ENCODE measurements at places on chromosomes 4 and X. TPM values are rescaled to one million over a fixed set of nuclear protein-coding genes. Genes with fewer than 3 reads are reported as not detected.
A peak's percentile ranks its signal among the peaks of the same experiment; 100 is the strongest.

- no peak for DNase-seq
Measured at GRCh38 chr4:100721077-100721476, 203.3 kb upstream of the EMCN start.

DNA sequence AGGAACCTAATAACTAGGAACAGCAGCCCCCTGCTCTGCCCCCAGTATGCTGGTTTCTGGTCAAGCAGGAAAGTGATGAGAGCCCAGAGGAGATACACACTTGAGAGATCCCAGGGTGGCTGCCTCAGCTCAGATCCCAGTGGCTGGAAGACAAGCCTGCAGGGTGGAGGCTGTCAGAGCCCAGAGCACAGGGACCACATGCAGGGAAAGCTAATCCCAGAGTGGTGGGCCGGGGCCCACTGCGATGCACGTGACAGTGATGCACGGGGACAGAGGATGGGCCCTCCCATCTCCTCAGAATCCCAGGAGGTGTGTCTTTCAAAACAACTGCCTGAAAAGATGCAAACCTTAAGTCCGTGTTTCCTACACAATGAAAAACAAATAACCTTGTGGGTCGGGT, 29.1 kb upstream of the CRMP1 start:
- no peak for DNase-seq

GRCh38 chrX:130552444-130553073, 150.8 kb downstream of the RBMX2 start:
- DNase-seq, result no peak

GRCh38 chr4:59348949-59349348, 1851.2 kb upstream of the ADGRL3 start:
- DNase-seq, result no peak

The DNAAF6 gene
- total RNA-seq, result not detected

DNA sequence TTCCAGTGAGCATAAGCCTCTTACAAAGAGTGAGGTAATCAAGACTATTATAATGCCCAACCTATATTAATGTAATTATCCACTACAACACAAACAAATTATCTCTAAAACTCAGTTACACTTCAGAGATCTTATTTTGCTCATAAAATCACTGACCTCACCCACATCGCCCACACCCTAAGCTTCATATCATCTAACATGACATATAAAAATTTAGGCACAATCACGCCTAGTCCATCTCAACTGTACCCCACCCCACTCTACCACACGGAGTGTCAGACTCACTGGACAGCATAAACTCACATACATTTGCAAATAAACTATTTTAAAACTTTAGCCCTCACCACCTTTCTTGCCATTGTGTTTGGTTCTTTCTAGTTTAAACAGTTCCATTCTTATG, 252.4 kb downstream of the PCDH7 start:
- no peak for DNase-seq

GRCh38 chr4:128722911-128723310, 86.6 kb upstream of the JADE1 start:
- DNase-seq, result no peak

DNA sequence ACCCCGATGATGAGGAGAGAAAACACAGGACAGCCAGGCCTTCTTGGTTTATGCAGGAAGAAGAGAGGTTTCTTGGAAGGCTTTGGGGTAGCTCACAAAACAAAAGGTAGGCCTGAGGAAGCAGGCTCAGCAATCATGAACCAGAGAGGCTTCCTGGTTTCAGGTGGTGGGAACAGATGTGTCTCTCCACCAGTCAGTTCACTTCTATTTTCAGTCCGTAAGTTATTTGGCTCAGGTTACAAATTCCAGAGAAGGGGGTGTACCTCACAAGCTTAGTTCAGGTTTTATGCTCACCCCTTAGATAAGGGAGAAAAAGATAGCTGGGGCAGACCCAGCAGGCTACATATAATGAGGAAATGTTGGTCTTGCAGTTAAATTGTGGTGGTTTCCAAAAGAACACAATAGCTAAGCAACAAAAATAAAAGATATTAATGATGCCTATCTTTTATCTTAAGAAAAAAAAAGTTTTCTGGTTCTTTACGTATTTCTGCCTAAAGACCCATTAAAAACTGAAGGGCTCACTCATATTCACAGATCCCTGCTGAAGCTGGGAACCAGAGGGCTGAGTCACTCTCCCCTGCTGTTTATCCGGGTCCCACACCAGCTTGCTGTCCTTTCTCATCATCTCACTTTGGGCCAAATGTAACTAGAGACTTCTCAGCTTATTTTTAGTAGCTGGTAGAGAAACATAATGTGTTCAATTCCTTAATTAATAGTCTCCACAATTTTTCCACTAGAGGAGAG, 177.0 kb downstream of the CAMK2D start:
- DNase-seq, result no peak

The ANKRD50 gene
- total RNA-seq, result 0.12 TPM

The SSX2 gene
- not detected for total RNA-seq

The FDCSP gene
- not detected for total RNA-seq

DNA sequence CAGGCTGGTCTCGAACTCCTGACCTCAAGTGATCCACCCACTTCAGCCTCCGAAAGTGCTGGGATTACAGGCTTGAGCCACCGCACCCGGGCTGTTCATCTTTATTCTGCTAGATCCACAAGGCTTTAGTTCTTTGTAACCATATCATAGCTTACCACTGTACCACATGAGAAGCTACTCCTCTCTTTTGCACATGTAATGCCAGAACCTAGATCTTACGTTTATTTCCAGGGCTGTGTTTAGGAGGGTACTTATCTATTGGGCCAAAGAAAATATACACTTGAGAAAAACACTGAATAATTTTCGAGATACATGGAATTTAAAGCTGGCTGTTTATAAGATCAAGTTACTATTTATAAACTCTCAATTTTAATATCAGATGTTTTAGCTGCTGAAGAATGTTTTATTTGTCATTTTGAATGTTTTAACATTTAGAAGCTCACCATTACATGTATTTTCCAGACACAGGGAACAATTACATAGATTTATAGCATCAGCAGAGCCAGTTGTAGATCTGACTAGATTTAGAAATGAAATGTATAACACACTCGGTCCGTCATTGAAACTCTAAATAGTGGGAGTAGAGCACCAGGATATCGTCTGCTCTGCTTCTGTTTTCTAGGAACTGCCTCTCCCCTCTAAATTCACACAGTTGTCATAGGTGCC, 155.3 kb upstream of the HAND2 start:
- no peak for DNase-seq

- DNase-seq, result no peak
Measured at GRCh38 chr4:22187203-22187820, 238.7 kb upstream of the KCNIP4 start.

DNA sequence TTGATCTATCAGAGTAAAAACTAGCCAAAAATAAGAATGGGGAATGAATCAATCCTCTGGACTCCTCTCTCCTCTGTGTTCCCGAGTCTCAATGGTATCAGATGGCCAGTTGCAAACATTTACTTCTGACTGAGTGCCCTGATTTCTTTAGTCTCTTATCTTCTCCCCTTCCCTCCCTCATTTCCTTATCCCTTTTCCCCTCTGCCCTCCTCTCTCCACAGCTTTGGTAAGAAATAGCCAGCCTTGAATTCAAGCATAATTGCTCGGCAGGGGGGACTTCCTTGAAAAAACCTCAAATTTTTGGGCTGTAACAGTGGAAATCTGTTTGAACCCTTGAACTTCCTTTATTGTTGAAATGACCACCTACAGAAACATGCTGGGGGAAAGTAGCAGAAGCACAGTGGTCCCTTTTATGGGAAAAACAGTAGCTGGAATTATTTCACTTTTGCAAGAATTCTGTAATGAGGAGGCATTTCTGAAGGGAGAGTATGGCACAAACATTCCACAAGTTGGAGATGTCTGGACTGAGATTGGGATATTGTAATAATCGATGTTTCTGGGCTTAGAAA, 40.3 kb downstream of the NHS start:
- DNase-seq, result no peak

DNA sequence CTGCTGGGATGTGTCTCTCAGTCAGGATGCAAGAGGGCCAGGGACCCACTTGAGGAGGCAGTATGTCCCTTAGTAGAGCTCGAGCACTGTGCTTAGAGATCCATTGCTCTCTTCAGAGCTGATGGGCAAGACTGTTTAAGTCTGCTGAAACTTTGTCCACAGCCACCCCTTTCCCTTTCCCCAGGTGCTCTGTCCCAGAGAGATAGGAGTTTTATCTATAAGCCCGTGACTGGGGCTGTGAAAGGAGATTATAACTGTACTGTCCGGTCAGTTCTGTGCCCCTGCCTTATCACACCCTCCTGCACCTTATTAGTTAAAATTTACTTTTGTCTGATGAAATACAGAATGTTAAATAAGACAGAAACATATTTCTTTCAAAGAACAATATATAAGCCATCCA, 378.4 kb downstream of the PABPC4L start:
- DNase-seq, result no peak

DNA sequence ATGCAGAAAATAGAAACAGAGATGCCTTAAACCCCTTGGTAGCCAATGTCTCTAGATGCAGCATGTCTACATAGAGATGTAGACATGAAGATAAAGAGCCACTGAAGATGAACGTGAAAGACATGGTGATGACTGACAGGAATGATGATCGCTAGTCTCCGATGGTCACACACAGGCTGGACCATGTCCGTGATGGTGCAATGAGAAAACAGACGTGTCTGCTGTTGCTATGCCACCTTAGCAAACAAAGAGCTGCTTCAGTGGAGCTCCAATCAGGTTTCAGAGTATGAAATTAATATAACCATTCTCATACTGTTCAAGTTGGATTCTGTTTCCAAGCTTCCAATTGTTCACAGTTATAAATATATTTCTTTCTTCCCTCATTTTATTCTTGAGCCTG, 256.5 kb downstream of the CAMK2D start:
- DNase-seq, result no peak

DNA sequence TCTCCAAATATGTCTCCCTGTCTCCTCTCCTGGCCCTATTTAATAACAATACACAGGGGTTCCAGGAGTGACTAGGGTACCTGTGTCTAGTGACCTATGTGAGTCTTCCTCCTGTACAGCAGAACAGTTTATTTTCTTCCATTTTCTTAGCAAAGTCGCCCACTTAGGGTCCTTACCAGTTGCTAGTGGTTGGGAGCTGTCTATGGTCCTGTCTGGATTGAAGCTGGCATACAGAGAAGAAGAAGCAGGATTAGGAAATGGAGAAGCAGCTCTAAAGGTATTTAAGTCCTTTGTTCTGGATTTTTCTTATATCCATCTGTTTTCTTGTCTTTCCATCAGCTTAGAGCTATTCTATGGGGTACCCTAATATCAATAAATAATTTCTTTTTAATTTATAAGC, 587.1 kb upstream of the CPEB2 start:
- no peak for DNase-seq

DNA sequence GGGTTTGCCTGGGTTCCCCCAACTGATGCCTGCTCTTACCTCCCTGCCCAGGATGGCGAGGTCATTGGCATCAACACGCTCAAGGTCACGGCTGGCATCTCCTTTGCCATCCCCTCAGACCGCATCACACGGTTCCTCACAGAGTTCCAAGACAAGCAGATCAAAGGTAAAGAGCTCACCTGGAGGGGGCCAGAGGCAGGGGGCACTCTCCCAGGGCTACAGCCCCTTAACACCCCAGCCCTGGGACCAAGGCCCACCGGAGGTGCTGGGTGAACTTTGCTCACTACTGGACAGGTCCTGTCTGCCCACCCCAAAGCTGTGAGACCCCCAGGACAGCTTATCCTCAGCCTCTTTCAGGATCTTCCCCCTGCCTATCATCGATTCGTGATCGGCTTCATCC, 24.5 kb downstream of the HTRA3 start:
- DNase-seq, result no peak

The SPANXD gene
- total RNA-seq, result not detected

DNA sequence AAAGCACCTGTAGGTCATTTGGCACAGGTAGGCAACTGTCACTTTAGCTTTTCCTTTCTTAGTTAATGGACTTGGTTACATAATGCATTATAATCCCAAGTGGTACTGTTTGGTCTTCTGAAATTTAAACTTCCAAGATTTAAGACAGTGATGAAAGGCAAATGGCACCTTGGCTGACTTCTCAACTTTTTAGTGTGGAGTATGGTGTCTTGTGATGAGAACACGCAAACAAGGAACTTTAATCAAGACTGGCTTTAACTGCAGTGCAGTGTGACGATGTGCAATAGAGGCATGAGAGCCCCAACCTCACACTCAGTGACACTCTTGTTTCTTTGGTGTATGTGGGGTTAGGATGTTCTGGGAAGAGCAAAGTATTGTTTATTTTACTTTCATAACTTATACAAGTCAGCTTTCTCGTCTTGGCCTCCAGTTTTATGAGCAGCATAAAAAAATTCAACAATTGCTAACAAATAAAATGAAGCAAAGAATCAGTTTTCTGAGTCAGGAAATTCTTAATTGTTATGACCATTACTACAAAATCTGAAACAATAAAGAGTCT, 171.9 kb downstream of the MAD2L1 start:
- DNase-seq, result no peak

DNA sequence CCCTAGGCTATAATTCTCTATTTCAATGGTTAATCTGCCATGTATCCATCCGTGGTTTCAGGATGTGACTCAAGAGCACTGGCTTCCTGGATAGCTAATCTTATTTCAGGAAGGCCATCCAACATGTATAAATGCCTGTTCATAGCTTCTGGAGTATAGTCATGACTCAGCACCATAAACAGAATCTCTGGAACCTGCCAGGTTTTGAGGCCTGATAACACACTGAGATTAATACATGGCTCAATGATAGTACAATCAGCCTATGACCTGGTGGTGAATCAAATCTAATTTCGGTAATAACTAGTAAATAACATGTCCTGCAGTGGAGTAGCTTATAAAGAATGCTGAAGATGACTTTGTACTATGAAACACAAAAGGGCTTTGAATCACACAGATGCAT, 5.7 kb upstream of the IL13RA2 start:
- no peak for DNase-seq

GRCh38 chr4:121192480-121192879, 28.4 kb upstream of the TNIP3 start:
- DNase-seq, result peak; percentile 46

The POU3F4 gene
- not detected for total RNA-seq

DNA sequence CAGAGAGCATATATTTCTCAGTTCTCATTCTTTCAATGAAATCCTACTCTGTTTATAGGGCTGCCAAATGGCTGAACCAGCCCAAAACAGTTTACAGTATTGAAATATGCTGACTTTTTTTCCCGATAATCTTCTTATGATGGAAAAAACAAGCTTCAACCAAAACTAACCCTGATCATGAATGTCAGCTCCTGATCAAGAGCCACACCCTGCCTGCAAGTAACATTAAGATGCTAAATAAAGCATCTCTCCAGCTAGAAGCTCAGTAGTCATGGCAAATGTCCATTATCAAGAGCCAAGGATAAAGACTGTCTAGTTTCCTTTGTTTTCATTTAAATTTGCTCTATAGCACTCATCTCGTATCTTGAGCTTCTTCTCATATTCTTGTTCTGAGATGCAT, 136.0 kb downstream of the ADAMTS3 start:
- no peak for DNase-seq

The AKAP14 gene
- not detected for total RNA-seq

The WDR1 gene
- 298 TPM for total RNA-seq

GRCh38 chr4:22573198-22573597, 57.3 kb upstream of the ADGRA3 start:
- DNase-seq, result no peak

The C1QTNF7 gene
- total RNA-seq, result not detected

GRCh38 chr4:105594099-105595010, 41.9 kb downstream of the ARHGEF38 start:
- no peak for DNase-seq

The MAGEA10 gene
- not detected for total RNA-seq

The ARHGEF6 gene
- 81.3 TPM for total RNA-seq

- no peak for DNase-seq
Measured at GRCh38 chr4:85672959-85673358, 198.0 kb downstream of the ARHGAP24 start.

The GYPB gene
- not detected for total RNA-seq

Measured in CD4-positive, alpha-beta memory T cell (primary cell).